ENCODE measurements at places on chromosomes 16 and 17.

DNA sequence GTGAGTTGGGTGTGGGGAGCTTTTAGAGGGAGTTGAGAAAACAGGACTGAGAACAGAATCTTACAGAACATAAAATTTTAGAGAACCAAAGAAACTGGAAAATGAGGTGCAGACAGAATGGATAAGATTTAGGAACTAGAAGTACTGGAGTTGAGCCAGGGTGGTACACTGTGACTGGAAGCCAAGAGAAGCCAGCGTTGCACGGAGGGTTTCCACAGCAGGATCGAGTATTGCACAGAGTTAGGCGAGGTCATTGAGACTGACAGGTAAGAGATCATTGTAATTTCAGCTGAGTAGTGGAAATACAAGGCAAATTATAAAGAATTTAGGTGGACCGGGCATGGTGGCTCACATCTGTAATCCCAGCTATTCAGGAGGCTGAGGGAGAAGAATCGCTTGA lies 6.6 kb downstream of the GSDMA start:
- no peak for DNase-seq

DNA sequence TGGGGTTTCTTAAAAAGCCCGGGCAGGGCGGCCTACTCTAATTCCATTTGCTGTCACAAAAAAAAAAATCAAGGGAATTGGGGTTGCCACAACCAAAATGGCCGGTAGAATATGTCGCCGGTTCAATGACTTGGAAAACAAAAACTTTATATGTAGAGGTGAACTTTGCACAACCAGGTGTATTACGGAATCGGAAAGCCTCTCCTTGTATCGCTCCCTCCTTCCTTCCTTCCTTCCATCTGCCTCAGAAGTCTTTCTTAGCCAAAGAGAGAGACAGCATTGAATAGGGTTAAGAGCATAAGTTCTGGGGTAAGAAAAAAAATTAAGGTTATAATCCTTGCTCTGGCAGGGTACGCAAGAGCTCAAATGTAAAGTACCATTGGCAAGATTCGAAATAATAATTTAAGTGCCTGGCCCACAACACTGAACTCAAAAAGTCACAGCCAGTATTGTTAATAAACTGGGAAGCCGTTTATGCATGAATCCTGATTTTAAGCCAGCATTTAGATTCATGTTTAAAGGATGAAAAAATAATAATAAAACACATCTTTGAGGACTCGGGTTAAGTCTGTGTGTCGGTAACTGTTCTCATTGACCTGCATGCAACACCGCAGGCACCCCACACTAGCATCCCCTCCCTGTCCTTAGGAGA lies 522 bp upstream of the GLG1 start:
- no peak for DNase-seq

GRCh38 chr17:9151091-9151490 lies 129.8 kb downstream of the NTN1 start:
- no peak for DNase-seq

GRCh38 chr16:12002447-12003006 lies 26.0 kb downstream of the SNX29 start:
- DNase-seq: no peak

GRCh38 chr16:27954191-27954590 lies 109.3 kb downstream of the GSG1L start:
- DNase-seq: no peak

GRCh38 chr16:9258423-9259051 lies 167.1 kb downstream of the HAPSTR1 start:
- DNase-seq: no peak

DNA sequence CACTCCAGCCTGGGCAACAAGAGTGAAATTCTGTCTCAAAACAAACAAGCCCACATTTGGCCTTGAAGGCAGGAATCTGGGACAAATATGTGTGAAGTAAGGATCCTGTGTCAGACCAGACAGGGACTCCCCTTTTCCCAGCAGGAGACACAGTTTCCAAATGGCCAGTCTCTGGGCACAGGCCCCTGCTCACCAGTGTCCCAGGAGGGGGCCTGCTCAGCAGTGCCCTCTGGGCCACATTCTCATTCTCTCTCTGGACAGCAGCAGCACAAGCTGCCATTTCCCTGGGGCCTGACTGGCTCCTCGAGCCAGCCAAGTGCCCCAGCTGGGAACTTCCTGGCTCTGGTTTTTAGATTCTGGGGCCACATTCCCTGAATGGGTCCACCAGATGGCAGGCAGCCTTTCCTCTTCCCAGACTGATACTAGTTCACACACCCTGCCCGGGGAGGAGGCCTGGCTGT lies 11.7 kb upstream of the MNT start:
- no peak for DNase-seq

GRCh38 chr17:69856946-69857345 lies 218.1 kb upstream of the KCNJ16 start:
- DNase-seq: no peak

- DNase-seq: no peak
Measured at GRCh38 chr16:75911896-75912295, 185.6 kb upstream of the CPHXL start.

DNA sequence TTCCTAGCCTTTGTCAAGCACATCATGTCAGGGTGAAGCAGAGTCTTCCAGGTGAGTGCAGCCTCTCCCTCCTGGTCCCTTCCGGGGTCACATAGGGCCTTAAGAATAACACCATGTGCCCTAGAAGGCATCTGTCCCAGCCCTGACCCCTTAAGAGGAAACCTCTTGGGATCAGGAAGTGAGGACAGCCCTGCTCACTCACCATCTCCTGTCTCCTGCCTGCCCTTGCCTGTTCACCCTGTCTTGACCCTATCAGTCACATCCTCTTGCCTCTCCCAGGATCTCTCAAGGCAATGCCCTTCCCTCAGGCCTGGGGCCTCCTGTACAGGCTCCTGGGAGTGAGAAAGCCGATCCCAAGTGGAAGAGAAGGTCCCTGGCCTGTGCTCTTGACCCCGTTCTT lies 13.9 kb downstream of the MYL4 start:
- no peak for DNase-seq

- no peak for DNase-seq
Measured at GRCh38 chr16:23025692-23026307, 123.5 kb downstream of the USP31 start.

GRCh38 chr17:18280766-18281371 lies 20.4 kb downstream of the MIEF2 start:
- DNase-seq: no peak

Measured in non-pigmented ciliary epithelial cell (primary cell).